ENCODE measurements at places on chromosomes 2 and 18.

GRCh38 chr2:212721026-212721451 is 182.4 kb upstream of the ERBB4 start:
- no peak for DNase-seq

DNA sequence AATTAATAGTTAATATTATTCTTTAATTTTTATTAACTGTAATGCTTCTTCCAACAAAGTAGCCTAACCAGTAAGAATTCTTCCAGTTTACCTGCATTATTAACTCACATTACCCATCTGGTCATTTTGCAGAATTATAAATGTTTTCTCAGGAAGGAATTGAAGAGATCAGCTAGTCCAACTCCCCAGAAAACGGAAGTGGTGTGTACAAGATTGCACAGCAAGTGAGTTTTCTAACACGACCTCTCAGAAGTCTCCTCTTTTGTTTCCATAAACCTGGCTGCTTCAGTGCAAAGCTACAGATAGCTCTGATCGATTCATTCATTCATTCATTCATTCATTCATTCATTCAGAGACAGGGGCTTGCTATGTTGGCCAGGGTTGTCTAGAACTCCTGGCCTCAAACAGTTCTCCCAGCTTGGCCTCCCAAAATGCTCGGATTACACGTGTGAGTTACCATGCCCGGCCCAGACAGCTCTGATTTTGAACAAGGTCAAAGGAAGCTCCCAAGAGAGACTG is 128.8 kb upstream of the REV1 start:
- no peak for DNase-seq

GRCh38 chr2:239805043-239805329 is 220.2 kb downstream of the NDUFA10 start:
- peak; percentile 9 for DNase-seq

DNA sequence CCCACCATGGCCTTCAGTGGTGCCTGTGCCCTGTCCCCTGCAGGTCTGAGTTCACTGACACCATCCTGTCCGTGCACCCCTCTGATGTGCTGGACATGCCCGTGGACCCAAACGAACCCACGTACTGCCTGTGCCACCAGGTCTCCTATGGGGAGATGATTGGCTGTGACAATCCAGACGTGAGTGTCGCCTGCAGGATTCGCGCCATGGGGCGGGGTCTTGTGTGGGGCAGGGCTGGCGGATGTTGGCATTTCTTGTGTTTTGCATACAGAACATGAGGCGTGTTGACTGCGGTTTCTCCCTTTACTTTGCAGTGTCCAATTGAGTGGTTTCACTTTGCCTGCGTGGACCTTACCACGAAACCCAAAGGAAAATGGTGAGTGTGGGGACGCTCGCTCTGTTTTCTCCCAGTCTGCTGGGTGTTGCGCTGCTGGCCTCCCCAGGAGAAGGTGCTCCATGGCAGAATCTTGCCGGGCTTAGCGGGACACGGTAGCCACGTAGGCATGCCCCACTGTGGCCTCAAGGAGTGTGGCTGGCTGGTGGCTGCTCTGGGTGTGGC is 11.5 kb upstream of the D2HGDH start:
- DNase-seq: no peak

DNA sequence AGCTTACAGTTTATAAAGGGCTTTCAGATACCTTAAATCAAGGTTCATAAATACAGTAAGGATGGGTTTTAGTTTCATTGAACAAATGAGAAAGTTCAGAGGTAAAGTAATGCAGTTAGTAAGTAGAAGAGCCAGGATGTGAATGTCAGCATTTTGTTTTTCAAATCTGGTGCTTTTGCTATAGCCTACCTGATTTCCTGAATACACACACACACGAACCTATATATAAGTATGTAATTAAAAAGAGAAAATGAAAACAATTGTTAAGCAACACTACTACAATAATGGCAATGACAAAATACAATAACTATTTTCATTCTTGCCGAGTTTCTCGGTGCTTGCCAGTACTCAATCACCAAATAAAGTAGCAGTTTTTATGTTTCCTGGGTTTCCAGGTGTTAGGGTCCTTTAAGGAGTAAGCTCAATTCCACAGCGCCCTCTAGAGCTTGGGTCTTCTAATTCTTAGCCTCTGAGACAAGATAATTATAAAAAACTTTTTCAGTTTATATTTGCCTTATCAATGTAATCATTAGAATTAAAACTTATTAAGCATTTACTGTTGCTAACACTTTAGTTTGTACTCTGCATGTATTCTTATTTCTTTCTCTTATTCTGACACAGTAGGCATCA is 512.9 kb upstream of the ACVR2A start:
- DNase-seq: peak; percentile 59

GRCh38 chr2:182827182-182827879 is 39.1 kb downstream of the FRZB start:
- DNase-seq: no peak

- DNase-seq: no peak
These were observed 404.7 kb upstream of the CHAC2 start for GRCh38 chr2:53362934-53363333.

- peak; percentile 13 for DNase-seq
These were observed 51.9 kb downstream of the ANKMY1 start for GRCh38 chr2:240505910-240506309.

- DNase-seq: no peak
These were observed 6.4 kb upstream of the ATP9B start for GRCh38 chr18:79062806-79063205.

GRCh38 chr18:57767259-57768050 is 35.7 kb downstream of the ATP8B1 start:
- no peak for DNase-seq
